ENCODE measurements at places on chromosomes 7 and 10.

DNA sequence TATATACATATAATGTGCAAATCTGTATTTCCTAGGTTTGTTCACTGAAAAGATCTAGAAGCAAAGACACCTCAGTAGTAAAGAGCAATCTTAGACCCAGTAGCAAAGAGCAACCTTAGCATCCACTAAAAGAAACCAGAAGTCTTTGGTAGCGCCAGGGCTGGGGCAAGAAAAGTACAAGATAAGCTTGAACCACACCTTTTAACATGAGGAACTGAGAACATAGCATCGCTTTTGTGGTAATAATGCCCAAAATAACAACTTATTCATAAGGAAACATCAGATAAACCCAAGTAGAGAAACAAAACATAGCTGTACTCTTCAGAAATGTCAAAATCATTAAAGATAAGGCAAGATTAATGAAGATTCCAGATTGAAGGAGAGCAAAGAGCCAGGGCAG, 173.4 kb downstream of the IMMP2L start:
- no peak for DNase-seq

- DNase-seq: no peak
These were observed 35.8 kb downstream of the GBX1 start for GRCh38 chr7:151131592-151132293.

DNA sequence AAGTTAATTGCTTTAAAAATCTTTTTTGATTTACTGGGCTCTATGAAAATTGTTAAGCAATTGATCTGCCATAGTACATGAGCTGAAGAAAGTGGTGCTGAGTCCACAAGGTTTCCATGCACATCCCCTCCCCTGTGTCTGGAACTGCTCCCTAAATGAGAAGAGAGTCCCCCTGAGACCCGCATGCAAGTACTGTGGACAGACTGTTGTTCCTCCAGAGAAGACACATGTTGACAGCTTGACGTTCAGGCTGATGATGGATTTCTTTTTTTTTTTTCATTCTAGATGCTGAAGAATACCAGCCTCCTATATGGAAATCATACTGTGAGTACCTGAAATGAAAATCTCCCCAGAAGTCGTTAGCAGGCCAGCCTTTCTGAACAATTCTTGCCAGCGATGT, 159.8 kb downstream of the CHN2 start:
- no peak for DNase-seq

DNA sequence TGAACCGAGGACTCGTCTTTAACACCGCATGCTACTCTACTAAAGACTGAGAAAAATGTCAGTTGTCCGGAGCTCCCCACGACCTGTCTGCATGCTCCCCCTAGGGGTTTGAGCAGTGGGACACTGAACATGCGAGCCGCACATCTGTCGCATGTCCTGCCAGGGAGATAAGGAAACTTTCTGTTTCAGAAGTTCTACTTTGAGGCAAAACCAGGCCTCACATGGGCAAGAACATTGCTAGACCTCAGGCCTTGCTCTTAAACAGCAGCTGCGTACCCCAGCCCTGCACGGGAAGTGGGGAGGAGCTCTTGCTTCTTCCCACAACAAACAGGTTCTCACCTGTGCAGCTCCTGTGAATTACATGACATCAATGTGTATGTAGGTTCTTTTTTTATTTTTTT, 30.3 kb upstream of the HERPUD2 start:
- DNase-seq: no peak

GRCh38 chr10:46068117-46068516, 22.0 kb upstream of the MSMB start:
- DNase-seq: no peak

- no peak for DNase-seq
These were observed 101.4 kb upstream of the DLX6 start for GRCh38 chr7:96903906-96904305.

GRCh38 chr10:105406488-105406887, 765.4 kb downstream of the SORCS3 start:
- DNase-seq: no peak

- DNase-seq: no peak
These were observed 47.5 kb downstream of the JAKMIP3 start for GRCh38 chr10:132113206-132113605.

- DNase-seq: no peak
These were observed 10.4 kb downstream of the VCL start for GRCh38 chr10:74008212-74008731.

DNA sequence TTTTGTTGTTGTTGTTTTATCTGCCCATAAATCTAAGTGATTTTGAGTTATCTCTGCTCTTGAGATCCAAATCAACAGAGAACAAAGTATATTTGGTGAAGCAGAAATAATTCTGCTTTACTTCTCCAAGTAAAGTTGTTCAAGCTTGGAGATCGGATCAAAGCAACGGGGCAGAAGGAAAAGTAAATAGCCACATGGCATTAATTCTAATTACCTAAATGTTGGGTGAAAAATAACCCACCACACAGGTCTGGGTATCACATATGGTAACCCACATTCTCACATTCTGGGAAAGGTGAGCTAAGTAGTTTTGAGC, 3.1 kb downstream of the NRP1 start:
- no peak for DNase-seq

DNA sequence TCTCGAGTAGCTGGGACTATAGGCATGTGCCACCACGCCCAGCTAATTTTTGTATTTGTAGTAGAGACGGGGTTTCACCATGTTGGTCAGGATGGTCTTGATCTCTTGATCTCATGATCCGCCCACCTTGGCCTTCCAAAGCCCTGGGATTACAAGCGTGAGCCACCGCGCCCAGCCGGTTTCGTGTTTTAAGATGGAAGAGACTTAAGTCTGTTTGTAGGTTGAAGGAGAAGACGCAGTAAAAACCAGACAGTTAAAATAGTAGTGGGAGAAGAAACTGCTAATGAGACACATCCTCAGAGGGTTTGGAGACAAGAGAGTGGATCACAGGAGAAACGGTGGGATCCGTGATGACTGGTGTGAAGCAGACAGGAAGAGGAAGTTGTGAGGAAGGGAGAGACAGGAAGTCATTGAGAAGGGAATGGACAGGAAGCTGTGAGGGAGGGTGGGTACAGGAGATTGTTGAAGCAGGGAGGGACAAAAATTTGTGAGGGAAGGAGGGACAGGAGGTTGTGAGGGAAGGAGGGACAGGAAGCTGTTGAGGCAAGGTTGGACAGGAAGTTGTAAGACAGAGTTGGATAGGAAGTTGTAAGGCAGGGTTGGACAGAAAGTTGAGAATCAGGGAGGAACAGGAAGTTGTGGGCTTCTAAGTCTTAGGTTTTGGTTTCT, 115.5 kb downstream of the WDFY4 start:
- no peak for DNase-seq

- DNase-seq: no peak
These were observed 58.8 kb downstream of the DIP2C start for GRCh38 chr10:630581-631073.

DNA sequence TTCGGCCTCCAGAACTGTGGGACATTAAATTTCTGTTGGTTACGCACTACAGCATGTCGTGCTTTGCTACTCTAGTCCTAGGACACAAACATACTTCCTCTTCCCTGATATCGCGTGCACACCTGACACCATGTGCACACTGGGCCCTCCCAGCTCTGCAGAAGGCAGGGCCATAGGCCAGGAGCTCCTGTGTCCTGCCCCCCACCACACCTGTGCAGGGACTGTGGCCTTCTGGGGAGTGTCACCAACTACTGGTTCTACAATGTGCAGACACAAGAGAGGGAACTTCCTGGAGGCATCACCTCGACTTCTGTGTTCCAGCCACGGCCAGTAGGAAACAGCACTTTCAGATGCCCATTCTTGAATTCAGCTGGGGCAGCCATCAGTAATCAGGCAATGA, 646.4 kb upstream of the MGMT start:
- no peak for DNase-seq

DNA sequence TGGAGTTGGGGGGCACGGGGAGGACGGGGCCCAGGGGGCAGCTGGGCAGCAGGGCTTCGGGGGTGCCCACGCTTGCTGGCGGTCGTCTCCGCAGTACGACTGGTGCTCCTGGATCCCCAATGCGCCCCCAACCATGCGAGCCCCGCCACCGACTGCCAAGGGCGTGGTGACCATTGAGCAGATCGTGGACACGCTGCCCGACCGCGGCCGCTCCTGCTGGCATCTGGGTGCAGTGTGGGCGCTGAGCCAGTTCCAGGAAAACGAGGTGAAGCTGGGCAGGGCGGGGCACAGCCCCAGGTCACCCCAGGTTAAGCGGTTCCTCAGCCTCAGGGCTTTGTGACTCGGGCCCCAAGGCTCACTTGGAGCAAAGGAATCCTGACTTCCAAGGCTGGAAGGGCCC, 70.0 kb downstream of the ALOX5 start:
- DNase-seq: no peak

GRCh38 chr10:117237401-117237991, 3.4 kb upstream of the SLC18A2 start:
- DNase-seq: no peak

DNA sequence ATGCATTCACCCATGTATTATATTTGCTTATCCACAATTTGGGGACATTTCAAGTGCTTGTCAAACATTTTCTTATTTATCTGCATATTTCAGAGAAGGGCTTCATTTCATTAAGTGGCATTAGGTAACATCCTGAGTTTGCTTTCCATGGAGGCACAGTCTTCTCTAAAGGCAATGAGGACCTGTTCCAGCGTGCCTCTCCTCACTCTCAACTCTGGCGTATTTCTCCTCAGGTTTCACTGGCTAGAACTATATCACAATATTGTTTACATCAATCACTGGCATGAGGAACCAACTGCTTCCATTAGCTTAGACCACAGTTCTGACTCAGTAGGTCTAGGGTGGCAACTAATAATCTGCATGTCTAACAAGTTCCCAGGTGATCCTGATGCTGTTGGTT, 177.2 kb downstream of the TAX1BP1 start:
- DNase-seq: no peak

DNA sequence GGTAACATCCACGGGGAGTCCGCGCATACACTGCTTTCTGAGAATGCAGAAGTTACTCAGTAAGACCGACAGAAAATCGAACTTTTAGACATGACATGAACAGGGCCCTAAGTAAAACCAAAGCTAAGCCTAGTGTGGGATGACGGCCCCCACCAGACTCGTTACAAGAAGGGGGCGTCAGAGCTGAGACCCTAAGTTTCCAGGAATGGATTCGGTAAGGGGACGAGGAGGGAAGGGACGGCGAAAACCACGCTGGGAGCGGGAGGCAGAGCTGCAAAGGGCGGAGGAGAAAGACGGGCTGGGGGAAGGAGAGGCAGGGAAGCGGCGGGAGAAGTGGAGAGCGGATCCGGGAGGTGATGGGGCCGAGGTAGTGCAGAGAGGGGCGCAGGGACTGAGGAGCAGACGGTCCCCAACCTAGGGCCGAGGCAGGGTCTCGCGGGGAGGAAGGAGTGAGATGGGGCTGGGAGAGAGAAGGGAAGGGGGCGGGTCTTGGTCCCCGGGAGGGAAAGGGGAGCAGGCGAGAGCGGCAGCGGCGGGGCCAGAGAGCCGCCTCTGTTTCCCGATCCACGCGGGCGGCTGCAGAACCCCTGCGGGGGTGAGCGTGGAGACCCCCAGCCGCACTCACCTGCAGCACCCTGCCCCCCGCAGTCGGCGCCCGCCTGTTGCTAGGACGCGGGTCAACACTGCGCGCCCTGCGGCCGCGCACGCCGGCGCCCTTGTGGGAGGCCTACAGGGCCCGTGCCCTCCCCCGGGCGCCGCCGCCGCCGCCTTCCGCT, 513 bp downstream of the ODAD2 start:
- DNase-seq: no peak

Measured in NCI-H2081 treated with DMSO at 0.1 percent for 48 hours (cell line).